ENCODE measurements at places on chromosomes 16 and 17.

DNA sequence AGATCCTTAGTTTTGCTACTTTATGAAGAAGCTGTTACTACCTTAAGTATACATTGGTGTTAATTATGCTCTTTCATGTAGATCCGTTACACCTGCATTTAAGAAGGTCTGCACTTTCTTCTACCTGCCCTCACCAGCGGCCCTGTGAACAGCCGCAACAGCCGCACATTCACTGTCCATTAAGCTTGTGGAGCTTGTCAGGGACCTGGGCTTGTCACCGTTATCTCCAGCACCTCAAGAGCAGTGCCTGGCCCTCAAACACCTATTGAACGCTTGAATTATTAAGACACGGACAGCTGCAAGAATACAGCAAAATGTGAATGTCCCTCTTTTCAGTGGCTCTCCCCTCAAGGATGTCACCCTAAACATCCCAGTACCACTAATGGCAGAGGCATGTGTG, 3.0 kb upstream of the MXRA7 start:
- DNase-seq: no peak

DNA sequence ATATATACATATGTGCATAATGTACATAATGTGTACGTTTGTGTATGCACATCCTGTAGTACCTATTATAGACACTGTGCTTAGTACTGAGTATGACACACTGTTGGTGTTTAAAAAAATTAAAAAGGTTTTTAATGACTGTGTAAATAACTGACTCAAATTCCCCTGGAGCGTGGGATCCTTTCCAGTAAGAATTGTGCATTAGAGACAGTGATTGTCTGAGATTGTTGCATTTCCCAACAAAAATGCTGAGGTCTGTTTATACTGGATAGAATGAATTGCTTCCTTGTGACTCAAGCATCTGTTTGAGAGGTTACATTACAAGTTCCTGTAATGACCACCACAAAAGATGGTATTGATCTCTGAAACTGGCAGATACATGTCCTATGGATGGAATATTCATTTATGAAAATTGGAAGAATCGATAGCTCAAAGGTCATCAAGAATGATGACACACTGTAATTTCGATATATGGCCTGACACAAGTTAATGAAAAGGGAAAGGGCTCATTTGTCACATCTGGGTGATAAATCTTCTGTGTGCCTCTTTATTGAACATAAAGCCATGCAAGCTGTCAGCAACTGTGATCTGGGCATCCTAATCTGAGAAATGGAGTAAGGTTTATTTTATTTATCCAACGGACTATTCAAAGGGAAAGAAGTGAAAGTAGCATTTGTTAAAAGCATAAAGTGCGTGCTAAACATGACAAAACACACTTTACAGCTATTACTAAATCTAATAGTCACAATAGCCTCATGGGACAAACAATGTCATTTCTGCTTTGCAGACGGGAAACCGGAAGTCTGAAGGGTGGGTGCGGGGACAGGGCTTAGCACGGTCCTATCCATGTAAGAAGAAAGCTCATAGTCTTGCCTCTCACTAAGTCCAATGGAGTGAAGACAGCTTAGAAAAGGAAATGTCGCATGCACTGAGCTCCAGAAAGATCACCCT, 228.8 kb downstream of the CDH11 start:
- DNase-seq: no peak

- no peak for DNase-seq
Observed at GRCh38 chr17:61400066-61400716, 548 bp downstream of the TBX2 start.

- DNase-seq: peak; percentile 45
Observed at GRCh38 chr17:19311421-19312215, 50.9 kb downstream of the B9D1 start.

- no peak for DNase-seq
Observed at GRCh38 chr17:3914312-3914670, 2.0 kb downstream of the P2RX1 start.

DNA sequence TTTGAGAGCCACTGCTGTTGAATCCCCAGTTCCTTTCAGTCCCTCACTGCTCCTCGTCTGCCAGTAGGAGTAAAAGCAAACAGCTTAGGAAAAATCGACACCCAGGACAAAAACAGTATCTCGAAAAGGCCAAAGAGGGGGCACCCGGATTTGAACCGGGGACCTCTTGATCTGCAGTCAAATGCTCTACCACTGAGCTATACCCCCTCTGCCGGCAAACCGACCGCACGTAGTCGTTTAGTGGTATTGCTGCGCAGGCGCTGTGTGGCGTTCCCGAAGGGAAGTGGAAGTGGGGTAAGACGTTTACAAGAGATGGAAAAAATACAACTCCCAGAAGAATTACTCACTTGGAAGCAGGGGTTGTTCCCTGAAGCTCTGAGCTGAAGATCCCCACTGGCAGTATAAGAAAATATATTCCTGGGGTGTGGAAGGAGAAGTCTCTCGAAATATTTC, 2.2 kb upstream of the PLXDC1 start:
- peak; percentile 57 for DNase-seq
